ENCODE measurements at places on chromosomes 3 and 15. TPM values are rescaled to one million over a fixed set of nuclear protein-coding genes. Genes with fewer than 3 reads are reported as not detected.
A peak's percentile ranks its signal among the peaks of the same experiment; 100 is the strongest.

DNA sequence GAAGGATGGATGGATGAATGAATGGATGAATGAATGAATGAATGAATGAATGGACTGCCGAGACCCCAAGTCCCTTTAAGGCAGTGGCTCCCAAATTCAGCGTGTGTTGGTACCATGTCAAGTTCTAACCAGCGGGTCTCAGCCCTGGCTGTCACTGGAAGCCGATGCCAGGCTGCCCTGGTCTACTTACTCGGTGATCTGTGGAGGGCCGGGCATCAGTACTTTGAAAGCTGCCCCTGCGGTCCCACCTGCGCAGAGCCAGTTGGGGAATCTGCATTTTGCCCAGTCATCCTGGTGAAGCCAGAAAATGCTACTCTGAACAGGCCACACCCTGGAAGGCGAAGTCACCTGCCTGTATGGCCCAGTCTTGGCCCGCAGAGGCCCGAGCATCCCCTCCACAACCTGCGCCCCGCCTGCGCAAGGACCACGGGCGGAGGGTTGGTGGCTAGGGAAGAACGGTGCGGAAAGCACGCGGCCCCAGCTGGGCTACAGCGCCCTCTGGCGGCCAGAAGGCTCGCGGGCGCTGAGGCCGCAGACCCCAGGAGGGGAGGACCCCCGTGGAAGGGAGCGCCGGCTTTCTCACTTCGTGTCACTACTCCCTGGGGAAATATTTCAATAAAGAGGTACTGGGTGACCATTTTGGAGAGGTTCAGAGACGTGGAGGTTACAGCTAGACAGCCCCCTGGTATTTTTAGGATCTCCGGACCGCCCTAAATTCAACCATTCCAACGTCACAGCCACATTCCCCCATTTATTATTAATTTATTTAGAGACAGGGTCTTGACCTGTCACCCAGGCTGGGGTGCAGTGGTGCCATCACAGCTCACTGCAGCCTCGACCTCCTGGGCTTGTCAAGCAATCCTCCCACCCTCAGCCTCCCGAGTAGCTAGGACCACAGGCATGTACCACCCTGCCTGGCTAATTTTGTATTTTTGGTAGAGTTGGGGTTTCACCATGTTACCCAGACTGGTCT lies 34.9 kb downstream of the PRKCD start:
- peak; percentile 60 for DNase-seq

DNA sequence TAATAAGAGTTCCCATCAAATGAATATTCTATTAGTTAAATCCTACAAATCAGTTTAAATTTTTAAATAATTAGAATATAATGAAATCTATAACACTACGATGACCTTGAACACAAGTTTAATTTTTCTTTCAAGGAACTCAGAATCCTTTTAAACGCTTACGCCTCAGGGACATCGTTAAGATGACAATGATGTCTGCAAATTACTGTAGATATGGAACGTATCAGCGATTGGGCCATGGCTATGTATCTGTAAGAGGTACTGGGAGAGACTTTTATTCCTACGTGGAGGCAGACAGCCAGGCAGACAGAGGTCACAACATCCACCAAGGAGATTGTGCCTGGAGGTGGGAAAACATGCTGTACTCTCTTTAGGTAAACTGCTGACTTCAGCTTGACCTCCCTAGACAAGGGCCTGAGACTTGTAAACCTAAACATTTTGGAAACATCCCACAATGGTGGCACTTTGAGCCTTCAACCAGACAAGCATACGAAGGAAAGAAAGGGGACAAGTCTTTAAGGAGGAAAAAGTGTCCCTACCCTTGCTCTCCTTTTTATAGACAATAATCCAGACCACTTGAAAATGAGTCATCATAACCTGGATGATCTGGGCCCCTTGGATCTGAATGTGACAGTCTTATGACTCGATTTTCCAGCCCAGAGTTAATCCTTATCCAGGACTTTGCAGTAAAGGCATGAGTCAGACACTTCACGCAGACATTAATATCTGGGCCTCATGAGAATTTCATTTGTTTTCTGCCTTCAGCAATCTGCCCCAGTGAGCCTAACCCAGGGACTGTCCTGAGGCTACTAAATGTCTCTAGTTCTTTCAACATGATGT lies 6.8 kb upstream of the LDHAL6B start:
- no peak for DNase-seq

DNA sequence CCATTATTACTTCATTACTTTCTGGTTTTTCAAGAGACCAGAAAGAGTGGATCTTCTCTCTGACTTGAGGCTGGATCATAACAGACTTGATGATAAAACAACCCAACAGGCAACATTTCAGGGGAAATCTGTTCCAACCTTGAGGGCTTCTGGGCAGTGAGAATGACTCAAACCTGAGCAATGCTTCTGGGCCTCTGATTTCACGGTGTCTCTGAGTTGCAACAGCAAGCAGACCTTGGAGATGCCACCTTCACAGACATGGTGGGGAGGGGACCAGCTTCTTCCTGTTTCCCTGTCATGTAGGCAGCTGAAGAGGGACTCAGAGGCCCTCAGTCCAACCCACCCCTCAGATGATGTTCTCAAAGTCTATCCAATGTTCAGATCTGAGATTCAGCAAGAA lies 104.0 kb downstream of the ABHD5 start:
- no peak for DNase-seq

- DNase-seq: no peak
Observed at GRCh38 chr3:111864821-111865656, 6.0 kb downstream of the PHLDB2 start.

The PLOD2 gene
- total RNA-seq: not detected

- no peak for DNase-seq
Observed at GRCh38 chr3:36433511-36433910, 53.2 kb downstream of the STAC start.

The KIF23 gene
- total RNA-seq: 80.7 TPM

The RPSA gene
- 1,730 TPM for total RNA-seq

The CYP1A2 gene
- total RNA-seq: not detected

GRCh38 chr3:57729334-57730045 lies 26.6 kb upstream of the SLMAP start:
- no peak for DNase-seq

GRCh38 chr3:6124875-6125274 lies 736.0 kb upstream of the GRM7 start:
- no peak for DNase-seq

DNA sequence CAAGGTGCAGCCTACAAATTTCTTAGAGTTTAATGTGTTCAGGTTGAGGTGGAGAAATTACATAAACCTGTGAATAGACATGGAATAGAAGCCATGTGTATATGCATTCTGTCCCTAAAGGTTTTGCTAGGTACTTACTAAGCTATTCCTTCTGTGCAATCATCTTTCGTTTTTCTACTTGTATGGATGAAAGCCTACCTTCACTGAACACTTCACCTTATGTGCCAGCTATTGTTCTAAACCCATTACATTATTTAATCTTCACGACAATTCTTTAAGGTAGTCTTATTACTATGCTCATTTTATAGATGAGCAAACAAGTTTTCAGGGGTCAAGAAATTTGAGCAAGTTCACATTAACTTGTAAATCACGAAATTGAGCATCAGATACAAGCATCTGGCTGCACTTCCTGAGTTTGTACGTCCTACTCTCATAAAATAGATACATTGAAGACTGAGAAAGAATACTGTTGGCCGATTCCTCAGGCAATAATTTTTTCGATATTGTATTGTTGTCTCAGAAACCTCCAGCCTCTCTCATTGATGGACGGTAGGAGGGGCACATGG lies 635 bp upstream of the RCN2 start:
- DNase-seq: no peak

DNA sequence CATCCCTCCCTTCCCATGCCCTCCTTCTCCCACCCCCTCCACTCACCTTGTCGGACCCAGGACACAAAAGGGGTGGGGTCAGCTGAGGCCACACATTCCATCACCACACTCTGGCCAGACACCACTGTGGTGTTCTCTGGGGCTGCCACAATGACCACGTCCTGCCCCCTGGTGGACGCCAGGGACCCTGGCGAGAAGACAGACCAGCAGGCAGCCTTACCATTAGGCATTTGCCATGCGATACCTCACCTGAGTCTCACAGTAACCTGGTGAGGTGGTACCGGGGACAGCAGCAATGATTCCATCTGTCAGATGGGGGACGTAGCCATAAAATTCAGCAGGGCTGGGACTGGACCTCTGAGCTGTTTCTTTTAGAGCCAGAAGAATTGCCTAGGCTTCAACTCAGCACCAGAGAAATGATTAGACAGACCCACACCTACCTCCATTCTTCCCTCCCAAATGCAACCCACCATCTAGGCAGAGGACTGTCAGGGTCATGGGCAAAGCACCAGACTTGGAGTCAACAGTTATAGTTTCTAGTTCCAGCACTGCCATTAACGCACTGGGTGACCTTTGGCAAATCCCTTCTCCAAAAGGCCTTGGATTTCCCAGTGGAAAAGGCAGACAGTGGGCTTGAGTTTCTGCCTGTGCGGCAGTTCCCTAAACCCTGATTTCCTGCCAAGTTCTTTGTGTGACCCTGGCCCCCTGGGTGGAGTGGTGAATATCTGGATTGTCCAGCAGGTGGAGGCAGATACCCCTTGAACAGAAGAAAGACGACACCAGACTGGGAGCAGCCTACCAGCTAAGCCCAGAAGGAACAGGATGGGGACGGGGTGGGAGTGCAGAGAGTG lies 21.8 kb downstream of the IGDCC4 start:
- peak; percentile 64 for DNase-seq

DNA sequence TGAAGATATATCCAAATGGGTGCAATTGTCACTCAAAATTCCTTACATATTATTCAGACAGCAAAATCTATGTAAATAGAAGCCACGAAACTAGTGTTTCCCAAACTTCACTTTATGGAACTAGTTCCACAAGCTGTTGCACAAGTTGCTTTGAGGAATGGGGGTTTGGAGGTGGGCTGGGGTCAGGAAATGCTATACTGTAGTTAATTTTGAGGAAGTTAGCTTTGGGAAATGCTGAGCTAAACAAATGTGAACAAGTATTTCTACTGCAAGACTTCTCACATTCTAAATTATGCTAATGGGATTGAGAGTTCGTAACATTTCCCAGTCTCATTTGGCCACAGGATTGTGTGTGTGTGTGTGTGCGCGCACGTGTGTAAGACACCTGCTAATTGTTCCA lies 28.7 kb upstream of the SAMMSON start:
- no peak for DNase-seq

The CPN2 gene
- not detected for total RNA-seq

The MDFIC2 gene
- not detected for total RNA-seq

The ATP8B4 gene
- total RNA-seq: 35.9 TPM

- no peak for DNase-seq
Observed at GRCh38 chr15:67124111-67124510, 58.7 kb downstream of the SMAD3 start.

DNA sequence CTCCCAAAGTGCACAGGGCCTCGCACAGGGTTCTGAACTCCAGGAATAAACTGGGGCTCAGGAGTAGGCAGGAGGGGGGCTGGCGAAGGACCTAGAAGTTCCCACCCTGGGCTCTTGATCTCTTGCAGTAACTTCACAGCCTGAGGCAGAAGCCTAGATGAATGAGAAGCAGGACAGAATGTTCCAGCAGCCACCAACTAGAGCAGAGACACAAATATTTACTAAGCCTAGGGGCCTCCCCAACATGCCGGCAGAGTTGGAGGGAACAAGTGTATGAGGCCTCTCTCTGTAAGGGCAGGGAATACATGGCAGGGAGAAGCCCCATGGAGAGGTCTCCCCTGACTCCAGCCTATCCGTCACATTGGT lies 25.3 kb upstream of the C15orf39 start:
- no peak for DNase-seq

DNA sequence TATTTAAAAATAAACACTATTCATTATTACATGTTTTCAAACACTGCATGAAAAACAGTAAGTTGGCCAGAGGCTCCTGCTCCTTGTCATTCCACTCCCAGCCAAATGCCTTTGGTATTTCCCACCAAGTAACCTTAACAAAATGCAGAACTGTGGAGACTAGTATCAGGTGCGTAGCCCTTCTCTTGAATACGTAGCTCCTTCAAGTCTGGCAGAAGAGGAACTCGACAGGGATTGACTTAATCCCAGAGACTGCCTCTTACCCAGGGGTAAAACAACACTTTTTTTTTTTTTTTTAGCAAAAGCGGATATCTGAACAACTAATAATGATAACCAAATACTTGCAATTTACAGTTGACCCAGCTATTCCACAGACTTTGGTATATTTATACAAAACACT lies 738 bp downstream of the COMMD2 start:
- no peak for DNase-seq

- no peak for DNase-seq
Observed at GRCh38 chr3:172283841-172284357, 164.4 kb downstream of the GHSR start.

GRCh38 chr3:65342084-65342683 lies 654.4 kb upstream of the ADAMTS9 start:
- DNase-seq: peak; percentile 31

The ITGA11 gene
- 0.39 TPM for total RNA-seq

The MINDY4B gene
- not detected for total RNA-seq

GRCh38 chr3:147008886-147009285 lies 397.5 kb downstream of the ZIC4 start:
- DNase-seq: no peak

The COL8A1 gene
- not detected for total RNA-seq

DNA sequence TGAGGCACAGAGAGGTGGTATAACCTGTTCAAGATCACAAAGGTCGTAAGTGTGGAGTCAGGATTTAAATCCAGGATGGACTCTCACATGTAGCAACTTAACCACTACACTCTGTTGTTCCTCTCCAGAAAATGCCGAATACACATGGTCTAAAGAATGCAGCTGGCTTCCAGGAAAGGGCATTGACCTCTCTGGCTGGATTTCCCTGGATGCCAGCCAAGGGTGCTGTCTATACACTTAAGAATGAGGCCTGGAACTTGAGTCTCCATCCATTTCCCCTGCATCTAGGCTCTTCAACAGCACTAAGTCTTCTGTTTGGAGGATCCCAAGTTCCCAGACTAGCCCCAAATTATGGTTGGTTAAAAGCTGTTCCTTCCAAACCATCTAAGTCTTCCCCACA lies 60.5 kb downstream of the CERS3 start:
- no peak for DNase-seq

DNA sequence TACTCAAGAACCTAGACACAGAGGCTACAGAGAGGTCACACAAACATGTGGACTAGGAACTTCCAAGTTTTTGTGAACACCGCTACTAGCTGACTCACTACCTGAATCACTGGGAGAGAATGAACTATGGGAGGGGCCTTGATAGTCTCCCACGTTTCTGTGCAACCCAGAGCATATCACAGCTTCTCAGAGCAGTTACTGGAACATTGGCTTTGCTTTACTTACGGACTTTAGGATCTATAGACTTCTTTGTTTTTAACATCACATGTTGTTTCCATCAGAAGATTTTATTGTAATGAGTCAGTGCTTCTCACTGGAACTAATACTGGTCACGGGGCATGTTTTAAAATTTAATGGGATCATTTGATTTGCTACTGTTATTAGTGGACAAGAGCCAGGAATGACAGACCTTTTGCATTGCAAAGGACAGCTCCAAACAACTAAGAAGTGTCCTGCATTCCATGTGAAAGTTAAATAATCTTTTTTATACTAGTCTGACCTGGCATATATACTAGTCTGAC lies 35.6 kb downstream of the RTP4 start:
- DNase-seq: no peak

DNA sequence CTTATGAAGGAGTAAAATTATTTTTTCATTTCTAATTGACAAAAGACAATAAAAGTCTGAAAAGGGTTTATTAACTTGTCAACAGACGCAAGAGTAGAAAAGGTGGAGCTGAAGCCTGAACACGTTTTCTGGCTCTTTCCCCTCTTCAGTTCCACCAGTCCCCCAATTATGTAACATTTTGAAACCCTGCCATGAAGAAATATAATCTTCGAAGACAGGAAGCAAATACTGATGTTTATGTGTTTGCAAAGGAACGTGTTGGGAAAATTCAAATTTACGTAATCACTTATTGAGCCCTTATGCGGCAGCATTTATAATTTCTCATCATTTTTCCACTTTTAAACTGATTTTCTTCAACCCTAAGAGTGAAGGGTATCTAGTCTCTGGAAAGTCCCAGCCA lies 767 bp downstream of the AP3S2 start:
- DNase-seq: no peak

All from activated CD8-positive, alpha-beta T cell treated with anti-CD3 and anti-CD28 coated beads, Interleukin-2, amount 10 ng/mL, durations not matched to agents 7 days and 5 days (primary cell).